ENCODE measurements at places on chromosomes 5 and 9.

GRCh38 chr9:99894826-99895225 is 11.6 kb upstream of the STX17 start:
- DNase-seq = no peak

DNA sequence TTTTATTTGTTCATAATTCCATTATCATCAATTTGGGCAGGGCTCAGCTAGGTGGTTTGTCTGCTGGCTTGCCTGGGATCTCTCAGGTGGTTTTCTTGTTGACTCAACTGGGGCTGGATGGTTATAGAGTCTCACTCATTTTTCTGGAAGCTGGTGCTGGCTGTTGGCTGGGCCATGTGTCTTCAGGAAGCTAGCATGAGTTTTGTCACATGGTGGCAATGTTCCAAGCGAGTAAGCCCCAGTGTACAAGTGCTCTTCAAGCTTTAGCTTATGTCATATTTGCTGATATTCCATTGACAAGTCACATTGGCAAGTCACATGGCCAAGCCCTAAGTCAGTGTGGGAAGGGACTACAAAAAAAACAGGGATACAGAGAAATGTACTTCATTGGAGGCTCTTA is 2.3 kb upstream of the RASEF start:
- peak; percentile 65 for DNase-seq

GRCh38 chr5:143923634-143924266 is 111.8 kb downstream of the HMHB1 start:
- peak; percentile 63 for DNase-seq

- DNase-seq = no peak
These were observed 42.6 kb downstream of the GCNT4 start for GRCh38 chr5:75009556-75010345.

GRCh38 chr9:10678790-10679189 is 66.0 kb upstream of the PTPRD start:
- DNase-seq = no peak

DNA sequence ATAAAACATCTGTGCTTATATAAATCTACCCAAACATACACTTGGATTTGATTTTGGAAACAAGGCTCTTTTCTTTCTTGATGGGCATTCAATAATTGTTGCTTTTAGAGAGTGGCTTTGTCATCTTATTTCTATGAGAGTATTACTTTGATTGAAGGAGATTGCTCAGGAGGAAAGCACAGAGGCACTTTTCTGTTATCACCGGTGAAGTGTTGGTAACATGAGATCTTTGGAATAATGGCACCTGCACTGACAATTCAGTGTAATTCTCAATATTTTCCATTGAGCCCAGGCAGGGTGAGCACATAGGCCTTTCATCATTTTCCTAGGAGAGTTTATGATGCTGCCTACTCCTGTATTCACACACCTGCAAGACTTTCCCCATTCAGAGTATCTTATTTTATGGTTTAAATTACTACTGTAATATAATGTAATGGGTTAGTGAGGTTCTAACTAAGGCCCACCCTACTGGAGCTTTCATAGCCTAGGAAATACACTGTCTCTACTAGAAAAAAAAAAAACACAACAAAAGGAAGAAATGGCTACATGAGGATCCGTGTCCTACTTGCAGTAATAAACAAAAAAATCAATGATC is 244.3 kb downstream of the DENND1A start:
- DNase-seq = no peak

GRCh38 chr9:129398101-129398960 is 220.3 kb upstream of the IER5L start:
- DNase-seq = no peak

GRCh38 chr9:78122631-78123030 is 91.0 kb upstream of the GNAQ start:
- no peak for DNase-seq

DNA sequence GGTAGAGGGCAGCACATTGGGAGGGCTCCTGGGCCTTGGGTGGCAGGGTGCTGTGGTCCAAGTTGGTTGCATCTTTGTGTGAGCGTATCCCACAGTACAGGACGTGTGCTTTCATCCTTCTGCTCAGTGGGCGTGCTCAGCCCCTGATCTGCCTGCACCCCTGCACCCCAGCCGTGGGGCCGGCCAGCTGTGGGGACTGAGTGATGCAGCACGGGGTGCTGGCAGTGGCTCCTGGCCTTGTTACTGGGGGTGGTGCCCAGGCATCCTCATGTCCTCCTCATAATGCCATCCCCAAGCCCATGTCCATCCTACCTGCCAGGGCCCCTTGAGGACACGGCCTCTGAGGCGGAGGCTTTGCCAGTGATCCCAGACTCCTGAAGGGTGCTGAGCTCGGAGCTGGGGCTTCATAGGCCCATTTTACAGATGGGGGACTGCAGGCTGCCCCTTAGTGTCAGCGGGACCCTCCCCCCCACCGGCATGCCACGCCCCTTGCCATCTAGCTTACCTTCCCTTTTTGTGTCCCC is 100.7 kb downstream of the PHF2 start:
- no peak for DNase-seq

- no peak for DNase-seq
These were observed 172.7 kb upstream of the RIOK2 start for GRCh38 chr5:97355775-97356174.

- no peak for DNase-seq
These were observed 42.6 kb downstream of the ADAMTS2 start for GRCh38 chr5:179302499-179303185.

- DNase-seq = no peak
These were observed 60.5 kb downstream of the SYK start for GRCh38 chr9:90861826-90862740.

DNA sequence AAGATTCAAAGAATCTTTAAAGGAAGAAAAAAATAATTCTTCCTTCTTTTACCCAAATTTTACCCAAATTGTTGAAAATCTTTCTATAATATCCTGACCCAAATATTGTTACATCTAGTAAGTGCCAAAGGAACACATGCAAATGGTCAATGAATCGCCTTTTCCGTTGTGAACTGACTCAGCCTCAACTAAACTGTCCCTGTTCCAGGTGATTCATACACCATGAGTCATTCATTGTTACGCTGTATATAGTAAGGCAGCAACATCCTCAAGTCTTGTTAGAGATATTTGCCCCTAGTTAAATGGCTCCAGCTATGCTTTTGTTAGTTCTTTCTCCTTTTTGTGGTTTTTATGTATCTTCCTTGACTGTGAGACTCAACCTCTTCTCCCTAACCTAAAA is 9.7 kb downstream of the PTGER4 start:
- DNase-seq = peak; percentile 92

DNA sequence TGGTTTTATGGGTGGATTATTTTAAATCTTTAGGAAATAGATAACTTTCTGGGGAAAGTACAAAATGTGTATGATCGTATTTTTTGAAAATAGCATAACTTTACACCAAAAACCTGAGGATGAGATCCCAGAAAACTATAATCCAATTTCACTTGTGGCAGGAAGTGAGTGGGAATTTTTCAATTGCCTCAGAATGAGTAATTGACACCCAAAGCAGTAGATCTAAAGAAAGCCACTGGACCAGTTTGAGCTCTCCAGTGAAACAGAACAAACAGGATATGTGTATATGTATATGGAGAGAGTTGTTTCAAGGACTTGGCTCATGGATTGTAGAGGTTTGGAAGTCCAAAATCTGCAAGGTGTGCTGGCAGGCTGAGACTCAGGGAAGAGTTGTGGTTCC is 109.2 kb upstream of the SHB start:
- peak; percentile 77 for DNase-seq

GRCh38 chr5:51599587-51599986 is 216.3 kb downstream of the ISL1 start:
- DNase-seq = no peak

DNA sequence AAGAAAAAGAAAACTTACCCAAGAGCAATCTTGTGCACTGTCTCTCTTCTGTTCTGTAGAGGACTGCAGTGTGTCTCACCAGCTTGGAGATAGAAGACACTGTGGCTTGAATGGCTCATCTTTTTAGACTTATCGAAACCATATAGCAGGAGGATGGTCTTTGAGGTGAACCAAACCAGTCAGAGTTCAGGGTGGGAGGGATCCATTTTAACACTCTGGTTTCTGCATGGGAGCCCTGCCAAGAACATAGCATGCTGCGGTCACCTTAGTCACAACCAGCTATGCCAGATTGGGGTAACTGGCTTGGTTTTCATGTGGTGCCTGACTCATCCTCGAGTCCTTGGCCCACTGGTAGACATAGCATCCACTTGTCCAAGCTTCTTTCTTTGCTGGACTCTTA is 135.1 kb downstream of the PAPPA start:
- peak; percentile 93 for DNase-seq

DNA sequence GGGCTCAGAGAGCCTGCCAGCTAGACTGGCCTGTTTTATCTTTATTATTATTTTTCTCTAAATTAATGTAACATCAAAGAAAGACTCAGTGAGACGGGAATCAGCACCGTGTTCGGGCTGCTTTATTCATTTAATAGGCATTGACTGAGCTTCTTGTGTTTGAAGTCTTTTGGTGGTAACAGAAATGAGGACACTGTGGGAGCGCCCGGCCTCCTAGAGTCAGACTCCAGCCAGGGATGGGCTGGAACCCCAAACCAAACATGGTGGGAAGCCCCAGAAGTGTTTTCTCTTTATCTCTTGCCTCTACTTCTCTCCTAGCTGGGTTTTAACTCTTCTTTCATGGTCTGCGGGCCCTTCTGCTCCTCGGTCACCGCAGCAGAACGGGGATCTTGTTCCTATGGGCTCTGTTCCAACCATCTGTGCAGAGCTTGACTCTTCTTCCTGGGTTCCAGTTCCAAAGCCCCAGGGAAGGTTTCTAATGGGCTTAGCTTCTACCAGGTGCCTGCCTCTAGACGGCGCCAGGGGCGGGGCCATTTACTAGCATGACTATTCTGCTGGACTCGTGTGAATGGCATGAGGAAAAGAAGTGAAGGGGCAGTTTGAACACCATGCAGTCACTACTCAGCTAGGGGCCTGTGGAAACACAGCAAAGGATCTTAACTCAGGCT is 123.8 kb downstream of the FGF18 start:
- peak; percentile 79 for DNase-seq

DNA sequence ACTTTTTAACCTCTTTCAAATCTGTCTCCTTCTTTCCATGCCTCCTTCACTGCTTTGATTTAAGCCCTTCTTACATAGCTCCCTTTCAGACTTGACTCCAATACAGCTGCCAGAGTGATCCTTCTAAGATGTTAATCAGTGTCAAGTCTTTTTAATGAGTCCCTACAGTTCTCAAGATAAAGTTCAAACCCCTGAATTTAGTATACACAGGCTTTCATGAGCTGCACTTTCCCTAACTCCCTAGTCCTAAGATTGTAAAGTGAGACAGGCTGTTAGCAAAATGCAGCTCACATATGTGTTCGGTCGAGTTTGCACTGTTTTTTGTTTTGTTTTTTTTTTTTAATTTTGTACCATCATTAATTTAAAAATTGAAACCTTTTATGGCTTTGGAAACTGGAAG is 190.4 kb upstream of the VCAN start:
- DNase-seq = peak; percentile 8

- DNase-seq = no peak
These were observed 109.2 kb downstream of the DMXL1 start for GRCh38 chr5:119179857-119180641.

DNA sequence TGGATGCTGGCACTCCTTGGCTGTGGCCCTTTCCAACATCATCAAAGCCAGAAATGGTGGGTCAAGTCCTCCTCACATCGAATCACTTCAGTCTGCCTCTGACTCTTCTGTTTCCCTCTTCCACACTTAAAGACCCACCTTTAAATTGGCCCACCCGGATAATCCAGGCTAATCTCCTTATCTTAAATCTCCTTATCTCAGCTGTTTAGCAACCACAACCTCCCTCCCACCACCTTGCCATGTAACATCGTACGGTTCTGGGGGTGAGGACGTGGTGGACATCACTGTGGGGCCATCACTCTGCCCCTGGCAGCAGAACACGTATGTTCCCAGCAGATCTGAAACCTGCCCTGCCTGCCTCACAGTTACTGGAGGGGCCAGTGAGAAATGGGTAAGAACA is 11.5 kb downstream of the IGFBPL1 start:
- DNase-seq = no peak

- DNase-seq = no peak
These were observed 7.5 kb downstream of the DENND1A start for GRCh38 chr9:123922431-123922830.

- DNase-seq = no peak
These were observed 142.6 kb upstream of the FST start for GRCh38 chr5:53337827-53338226.

DNA sequence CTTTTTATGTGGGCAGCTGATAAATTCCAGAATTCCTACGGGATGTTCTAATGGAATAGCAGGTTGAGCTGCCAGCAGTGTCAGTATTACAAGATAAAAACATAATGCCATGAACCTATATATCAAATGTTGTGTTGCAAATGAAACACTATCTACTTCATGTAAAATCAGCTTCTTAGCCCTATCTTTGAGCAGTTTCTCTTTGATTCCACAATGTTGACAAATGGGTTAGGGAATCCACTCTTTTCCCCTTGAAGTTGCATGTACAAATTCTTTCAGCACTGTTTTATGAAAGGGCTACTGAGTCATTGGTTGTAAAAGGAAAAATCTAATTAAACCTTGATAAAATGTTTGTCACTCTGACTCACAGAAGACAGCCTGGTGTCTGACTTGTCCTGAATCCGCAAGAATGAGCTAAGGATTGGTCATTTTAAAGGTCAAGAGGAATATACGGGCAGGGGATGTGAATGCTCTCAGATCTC is 950.6 kb upstream of the NUDT12 start:
- DNase-seq = peak; percentile 39

DNA sequence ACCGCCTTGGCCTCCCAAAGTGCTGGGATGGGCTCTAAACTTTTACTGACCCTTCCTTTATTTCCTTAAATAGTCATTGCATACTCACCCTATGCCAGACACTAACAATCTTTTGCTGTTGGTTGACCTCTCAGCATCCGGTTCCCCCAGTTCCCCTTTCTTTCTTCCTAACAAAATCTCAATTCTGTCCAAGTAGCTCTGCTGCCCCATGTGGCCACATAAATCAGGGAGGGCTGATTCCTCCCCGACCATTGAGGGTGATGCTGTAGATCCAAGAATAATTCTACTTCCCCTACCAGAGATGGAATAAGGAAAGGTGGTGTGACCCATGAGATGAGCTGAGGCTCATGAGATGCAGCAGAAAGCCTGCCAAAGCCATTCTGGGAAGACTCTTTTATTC is 315.3 kb upstream of the MSX2 start:
- DNase-seq = no peak

GRCh38 chr5:179023528-179024189 is at the start of gene ZNF879:
Gene ZNF879 (plus strand): TSS chr5:179023804. CDS start chr5:179025005, 1,201 bp downstream.
- peak; percentile 95 for DNase-seq

GRCh38 chr9:27196383-27196782 is 87.4 kb downstream of the TEK start:
- DNase-seq = no peak
